Immature natural killer cell (primary cell): ENCODE measurements at places on chromosomes 5 and 9. TPM values are rescaled to one million over a fixed set of nuclear protein-coding genes. Genes with fewer than 3 reads are reported as not detected.

- DNase-seq: no peak
Observed at GRCh38 chr5:120507800-120508463, 43.8 kb downstream of the PRR16 start.

DNA sequence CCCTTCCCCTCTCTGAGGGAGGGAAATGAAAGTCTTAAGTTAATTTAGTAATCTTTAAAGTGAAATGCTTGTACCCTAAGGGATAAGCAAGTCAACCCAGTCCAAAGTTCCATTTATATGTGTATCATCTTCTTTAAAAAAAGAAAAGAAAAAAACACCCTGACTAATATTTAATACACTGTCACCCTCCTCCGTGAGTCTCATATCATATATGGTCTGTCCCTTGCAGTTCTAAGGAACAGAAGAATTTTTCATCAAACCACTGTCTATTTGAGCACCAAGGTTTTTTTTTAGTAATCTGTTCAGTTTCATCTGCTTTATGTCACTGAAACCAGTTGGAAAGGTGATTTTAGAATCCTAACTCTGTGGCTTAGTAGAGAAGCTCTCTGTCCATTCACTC lies 15.2 kb downstream of the TNIP1 start:
- DNase-seq: no peak

DNA sequence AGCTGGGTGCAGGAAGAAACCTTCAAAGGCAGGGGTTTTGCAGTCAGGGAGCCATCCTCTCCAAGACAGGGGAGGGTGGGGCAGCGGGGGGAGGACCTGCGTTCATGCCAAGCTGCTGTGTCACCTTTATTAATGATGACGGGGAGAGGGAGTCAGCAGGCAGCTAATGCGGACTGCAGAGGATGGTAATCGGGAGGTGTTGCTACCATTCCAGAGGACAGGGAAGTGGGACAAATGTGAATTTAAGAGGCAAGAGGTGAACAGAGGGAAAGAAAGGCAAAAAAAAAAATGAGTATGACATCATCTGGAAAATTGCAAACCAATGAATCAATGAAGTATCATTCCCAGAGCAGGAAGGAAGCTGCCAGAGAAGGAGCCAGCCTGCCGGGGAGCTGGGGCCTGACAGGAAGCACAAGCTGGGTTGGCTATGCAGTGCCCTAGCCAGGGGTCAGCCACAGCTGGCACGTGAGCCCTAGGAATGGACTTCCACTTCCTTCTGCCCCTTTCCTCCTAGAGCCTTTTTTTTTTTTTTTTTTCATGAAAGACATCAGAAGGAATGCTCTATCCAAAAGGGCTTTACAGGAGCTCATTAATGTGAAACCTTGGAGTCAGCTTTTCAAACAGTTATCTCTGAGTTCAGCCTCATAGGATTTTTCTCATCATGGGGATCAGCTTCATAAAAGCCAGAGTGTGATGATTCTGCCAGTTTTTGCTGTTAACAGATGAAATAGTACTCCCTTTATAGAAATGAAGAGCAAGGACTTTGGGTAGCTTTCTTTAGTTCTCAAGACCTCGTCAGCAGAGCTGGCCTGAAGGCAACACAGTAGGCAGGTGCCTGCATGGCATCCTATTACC lies 9.2 kb downstream of the INSYN2B start:
- no peak for DNase-seq

The ACOT12 gene
- not detected for polyA plus RNA-seq

The IL3 gene
- polyA plus RNA-seq: not detected

The TMEM252 gene
- not detected for polyA plus RNA-seq

The MAML1 gene
- polyA plus RNA-seq: 0.59 TPM

The TIMD4 gene
- polyA plus RNA-seq: not detected

DNA sequence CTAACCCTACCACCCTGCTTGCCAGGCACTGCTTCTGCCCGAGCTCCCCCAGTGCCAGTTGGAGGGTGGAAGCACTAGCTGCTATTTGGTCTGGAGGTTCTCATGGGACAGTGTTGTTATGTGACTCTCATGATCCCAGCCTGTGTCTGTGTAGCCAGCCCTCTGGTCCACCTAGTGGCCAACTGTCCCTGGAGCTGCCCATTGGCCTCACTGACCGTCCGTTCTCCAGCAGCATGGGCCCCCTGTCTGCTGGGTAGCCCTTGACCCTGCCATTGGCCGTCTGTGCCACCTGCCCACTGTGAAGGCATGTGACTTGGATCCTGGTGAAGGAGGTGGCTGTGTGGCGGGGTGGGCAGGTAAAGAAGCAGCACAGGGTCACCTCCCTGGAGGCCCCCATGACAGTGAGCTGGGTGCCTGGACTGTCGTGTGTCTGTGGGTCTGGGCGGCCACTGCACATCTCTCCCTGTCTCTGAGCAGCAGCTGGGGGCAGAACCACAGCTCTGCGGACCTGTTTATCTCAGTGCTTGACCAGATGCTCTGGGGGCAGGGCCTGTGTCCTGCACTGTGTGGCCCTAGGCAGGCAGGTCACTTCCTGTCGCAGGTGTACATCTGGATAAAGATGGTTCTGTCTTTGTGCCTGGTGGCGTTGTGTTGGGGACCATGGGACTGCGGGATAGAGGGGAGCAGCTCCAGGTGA lies 11.4 kb downstream of the PHF2 start:
- no peak for DNase-seq

The PLPP7 gene
- 0.44 TPM for polyA plus RNA-seq

The SLC6A3 gene
- polyA plus RNA-seq: not detected

The PCDHB14 gene
- polyA plus RNA-seq: not detected

- no peak for DNase-seq
Observed at GRCh38 chr9:35482071-35482470, 7.8 kb upstream of the RUSC2 start.

- DNase-seq: no peak
Observed at GRCh38 chr5:94250985-94251384, 367.4 kb downstream of the KIAA0825 start.

GRCh38 chr9:120569556-120569955 lies 10.4 kb downstream of the CDK5RAP2 start:
- DNase-seq: no peak

- DNase-seq: no peak
Observed at GRCh38 chr9:34549407-34549732, 26.6 kb upstream of the ENHO start.

- no peak for DNase-seq
Observed at GRCh38 chr5:121681229-121681855, 170.3 kb upstream of the FTMT start.

- DNase-seq: no peak
Observed at GRCh38 chr5:9115093-9115492, 430.8 kb downstream of the SEMA5A start.

- no peak for DNase-seq
Observed at GRCh38 chr5:122129306-122129705, at the start of gene ZNF474. Gene ZNF474 (plus strand): TSS chr5:122129546. CDS start chr5:122151991, 22,445 bp downstream.

The TAF11L12 gene
- not detected for polyA plus RNA-seq

The ZNF366 gene
- not detected for polyA plus RNA-seq

The TSSK1B gene
- polyA plus RNA-seq: not detected

- no peak for DNase-seq
Observed at GRCh38 chr9:3858961-3859360, 333.2 kb upstream of the RFX3 start.

- DNase-seq: no peak
Observed at GRCh38 chr5:5373351-5373989, 49.0 kb upstream of the ICE1 start.

- DNase-seq: no peak
Observed at GRCh38 chr5:25500635-25501034, 855.9 kb upstream of the CDH10 start.

GRCh38 chr5:10448754-10449360 lies 7.2 kb downstream of the ROPN1L start:
- DNase-seq: no peak

GRCh38 chr9:17597977-17598376 lies 19.1 kb downstream of the SH3GL2 start:
- no peak for DNase-seq

DNA sequence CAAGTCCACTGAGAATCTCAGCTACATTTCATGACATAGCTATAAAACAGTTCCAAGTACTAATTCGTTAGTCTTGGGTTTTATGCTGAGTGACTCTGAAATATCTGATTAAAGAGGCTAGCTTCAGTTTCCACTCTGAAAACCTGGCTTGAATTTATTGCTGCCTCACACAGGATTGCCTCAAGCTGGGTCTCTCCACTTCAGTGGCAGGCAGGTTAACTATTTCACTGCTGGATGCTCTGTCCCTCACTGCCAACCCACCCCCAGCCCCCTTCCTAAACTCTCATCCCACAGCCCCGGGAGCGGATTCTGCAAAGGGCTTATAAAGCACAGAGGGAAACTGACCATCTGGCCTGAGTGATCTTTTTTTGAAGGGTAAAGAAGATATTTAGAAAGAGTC lies 318.3 kb downstream of the MLLT3 start:
- DNase-seq: no peak

GRCh38 chr9:127451858-127452656 lies 747 bp downstream of the LRSAM1 start:
- DNase-seq: no peak

- DNase-seq: no peak
Observed at GRCh38 chr5:180130291-180130869, 58.8 kb upstream of the RNF130 start.

The CTNNA1 gene
- 10.1 TPM for polyA plus RNA-seq

The RNF180 gene
- polyA plus RNA-seq: not detected

The PCDHA10 gene
- polyA plus RNA-seq: not detected

The GBA2 gene
- 37.4 TPM for polyA plus RNA-seq

DNA sequence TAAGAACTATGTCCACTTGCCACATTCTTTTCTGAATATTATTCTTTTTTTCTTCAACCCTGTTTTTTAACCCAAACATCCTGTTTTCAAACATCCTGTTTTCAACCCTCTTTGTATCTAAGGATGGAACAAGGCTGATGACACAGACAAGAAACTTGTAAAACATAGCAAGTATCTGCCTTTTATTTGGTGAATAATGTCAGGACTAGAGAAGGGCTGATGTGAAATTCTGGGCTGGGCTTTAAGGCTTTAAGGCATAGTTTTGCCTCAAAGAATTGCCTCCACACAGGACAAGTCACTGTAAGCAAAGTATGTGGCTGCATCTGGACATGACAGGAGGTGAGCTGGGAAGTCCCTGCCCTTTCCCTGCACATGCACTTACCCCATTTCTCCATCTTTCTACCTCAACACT lies 42.5 kb upstream of the RIC1 start:
- DNase-seq: no peak

The BTNL8 gene
- polyA plus RNA-seq: not detected

GRCh38 chr9:96877269-96877668 lies 23.0 kb upstream of the ZNF782 start:
- DNase-seq: no peak

- DNase-seq: no peak
Observed at GRCh38 chr9:111502506-111502905, 18.3 kb upstream of the ECPAS start.

- DNase-seq: no peak
Observed at GRCh38 chr5:15577132-15577531, 77.2 kb downstream of the FBXL7 start.

DNA sequence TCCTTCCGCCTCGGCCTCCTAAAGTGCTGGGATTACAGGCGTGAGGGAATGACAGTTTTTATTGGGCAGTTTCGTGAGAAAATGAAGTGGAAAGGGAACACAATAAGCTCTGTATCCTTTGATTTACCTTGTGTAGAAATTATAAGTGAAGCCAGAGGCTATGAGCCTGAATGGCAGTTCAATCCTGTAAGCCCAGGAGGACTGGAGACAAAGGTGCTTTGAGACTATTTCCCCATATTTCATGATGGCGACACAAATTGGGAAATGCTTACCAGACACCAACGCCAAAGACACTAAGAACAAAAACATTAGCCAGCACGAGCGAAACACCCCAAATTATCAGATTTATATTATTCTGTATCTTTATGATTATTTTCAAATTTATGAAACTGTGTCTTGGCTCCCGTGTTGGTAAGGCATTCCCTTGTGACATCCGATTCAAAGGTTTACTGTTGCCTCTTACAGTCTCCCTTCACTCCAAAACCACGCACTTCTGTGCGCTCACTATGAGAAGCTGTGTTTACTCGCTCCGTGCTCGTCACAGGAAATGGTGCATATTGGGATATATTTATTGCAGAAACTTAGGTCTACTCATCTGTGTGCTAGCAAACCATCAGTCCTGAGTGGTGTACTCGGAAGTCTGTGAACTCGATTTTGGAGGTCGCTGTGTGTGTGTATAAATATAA lies 73.9 kb downstream of the SH3PXD2B start:
- no peak for DNase-seq

DNA sequence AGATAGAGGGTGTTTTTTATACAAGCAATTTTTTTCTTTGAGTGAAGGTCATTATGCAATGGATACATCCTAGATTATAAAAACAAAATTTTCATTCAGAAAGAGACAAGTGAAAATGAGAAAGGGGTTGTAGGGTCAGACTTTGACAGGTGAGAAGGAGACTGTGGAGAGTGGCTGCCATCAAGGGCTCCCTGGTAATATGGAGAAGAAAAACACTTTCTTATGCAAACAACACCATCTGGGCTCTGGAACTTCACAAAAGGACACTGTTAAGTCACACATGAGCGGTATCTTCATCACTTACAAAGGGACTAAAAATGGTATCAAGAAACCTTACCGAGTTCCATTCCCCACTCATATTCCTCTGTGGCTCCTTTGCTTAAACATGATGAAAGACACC lies 23.5 kb downstream of the C7 start:
- DNase-seq: no peak

- DNase-seq: no peak
Observed at GRCh38 chr9:20566401-20566800, 55.9 kb downstream of the MLLT3 start.

- DNase-seq: no peak
Observed at GRCh38 chr5:173638126-173639040, 21.9 kb upstream of the BOD1 start.
